Stimulated activated CD4-positive, alpha-beta T cell treated with anti-CD3 and anti-CD28 coated beads, TNF-alpha, amount 100 ng/mL, for 1 hour (primary cell): ENCODE measurements at places on chromosomes 1 and 21.

- DNase-seq = no peak
Observed at GRCh38 chr1:245052258-245052657, 102.5 kb upstream of the KIF26B start.

DNA sequence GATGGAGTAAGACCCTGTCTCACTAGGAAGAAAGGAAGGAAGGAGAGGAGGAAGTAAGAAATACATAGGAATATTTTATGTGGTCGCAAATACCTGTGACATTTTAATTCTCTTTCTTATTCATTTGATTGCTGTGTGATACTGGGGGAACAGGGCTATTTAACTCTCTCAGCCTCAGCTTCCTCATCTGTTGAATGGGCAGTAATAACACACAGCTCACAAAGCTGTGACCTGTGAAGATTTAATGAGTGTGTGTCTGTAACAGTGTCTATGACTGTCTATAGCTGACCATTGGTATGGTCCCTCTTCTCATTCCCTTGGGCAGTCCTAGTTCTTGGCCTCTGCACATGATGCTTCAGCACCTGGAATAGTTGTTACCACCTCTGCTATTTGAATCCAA is 13.6 kb upstream of the GPR161 start:
- DNase-seq = no peak

GRCh38 chr21:17925899-17926298 is 106.7 kb upstream of the C21orf91 start:
- DNase-seq = no peak

- DNase-seq = no peak
Observed at GRCh38 chr1:45531873-45532272, 10.2 kb upstream of the PRDX1 start.

- no peak for DNase-seq
Observed at GRCh38 chr1:151807131-151807530, 1.9 kb upstream of the LINGO4 start.

GRCh38 chr1:25186161-25187007 is 45.9 kb downstream of the SYF2 start:
- no peak for DNase-seq

DNA sequence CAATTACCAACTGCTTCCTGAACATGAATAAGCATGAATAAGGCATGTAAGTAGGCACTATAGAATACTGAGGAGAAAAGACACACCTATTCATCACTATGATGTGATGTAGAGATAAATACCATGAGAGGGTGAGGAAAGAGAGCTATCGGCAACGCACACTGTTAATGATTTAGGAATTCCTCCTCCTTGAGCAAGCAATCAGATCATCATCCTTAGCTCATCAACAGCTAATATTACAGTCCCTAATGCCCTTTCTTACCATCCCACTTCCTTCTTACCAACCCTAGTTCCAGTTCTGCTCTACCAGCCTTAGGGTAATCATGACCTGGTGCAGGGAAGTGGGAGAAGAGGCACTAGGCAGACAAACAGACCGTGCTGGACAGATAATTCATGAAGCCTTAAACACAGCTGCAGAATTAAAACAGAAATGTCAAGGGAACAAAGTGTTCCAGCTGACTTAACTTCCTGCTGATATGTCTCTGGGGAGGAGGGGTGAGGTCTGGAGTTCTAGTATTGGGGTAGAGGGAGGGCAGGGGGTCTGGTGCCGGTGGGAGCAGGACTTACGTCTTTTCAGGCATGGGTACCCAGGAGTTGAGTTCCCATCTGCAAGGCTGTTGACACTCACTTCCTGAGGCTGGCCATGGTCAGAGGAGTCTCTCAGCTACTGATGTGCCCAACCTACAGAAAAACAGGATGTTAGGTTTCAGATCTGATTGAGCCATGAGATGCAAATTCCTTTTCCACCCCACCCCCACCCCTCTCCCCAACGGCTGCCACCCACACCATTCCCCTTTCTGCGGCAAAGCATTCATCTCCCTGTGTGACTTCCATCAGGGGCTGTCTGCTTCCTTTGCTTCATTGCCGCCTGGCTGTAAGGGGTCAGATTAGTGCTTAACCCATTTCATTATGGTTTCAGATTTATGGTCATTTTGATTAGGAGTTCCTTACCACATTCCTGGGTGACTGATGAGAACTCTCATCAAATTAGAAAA is 12.6 kb upstream of the RCSD1 start:
- DNase-seq = no peak

- no peak for DNase-seq
Observed at GRCh38 chr1:168637350-168637991, 61.1 kb downstream of the XCL1 start.

- DNase-seq = no peak
Observed at GRCh38 chr1:226920446-226920894, 19.6 kb upstream of the COQ8A start.

- DNase-seq = no peak
Observed at GRCh38 chr1:182071924-182072323, 10.4 kb upstream of the ZNF648 start.

- no peak for DNase-seq
Observed at GRCh38 chr1:67711855-67712212, 26.8 kb downstream of the GADD45A start.

GRCh38 chr1:69410893-69411292 is 156.8 kb upstream of the LRRC7 start:
- DNase-seq = no peak

DNA sequence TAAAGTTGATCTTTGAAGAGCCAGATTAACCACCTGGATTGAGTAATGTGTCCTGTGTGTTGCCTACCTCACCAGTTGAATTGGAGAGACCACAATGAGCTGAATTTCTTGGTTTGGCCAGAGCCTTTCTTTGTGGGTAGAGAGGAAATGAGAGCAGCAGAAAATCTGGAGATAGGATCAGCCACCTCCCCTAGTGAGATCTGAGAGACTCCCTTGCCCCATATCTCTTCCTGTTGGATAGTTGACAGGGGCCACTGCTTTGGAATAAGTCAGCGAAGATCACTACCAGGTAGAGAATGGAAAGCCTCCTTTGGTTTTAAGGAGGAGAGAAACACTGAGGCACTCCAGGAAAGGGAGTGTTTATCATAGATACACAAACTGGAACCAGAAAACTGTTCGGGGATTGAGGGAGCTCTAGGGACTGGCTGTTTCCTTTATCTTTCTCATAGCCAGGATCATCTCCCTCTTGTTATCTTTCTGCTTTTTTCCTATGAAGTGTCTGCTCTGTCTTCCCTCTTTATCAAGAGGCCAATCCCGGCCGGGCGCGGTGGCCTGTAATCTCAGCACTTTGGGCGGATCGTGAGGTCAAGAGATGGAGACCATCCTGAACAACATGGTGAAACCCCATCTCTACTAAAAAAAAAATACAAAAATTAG is 21.3 kb upstream of the ZNF326 start:
- no peak for DNase-seq

GRCh38 chr21:41954654-41955499 is 1.1 kb upstream of the C2CD2 start:
- DNase-seq = no peak

DNA sequence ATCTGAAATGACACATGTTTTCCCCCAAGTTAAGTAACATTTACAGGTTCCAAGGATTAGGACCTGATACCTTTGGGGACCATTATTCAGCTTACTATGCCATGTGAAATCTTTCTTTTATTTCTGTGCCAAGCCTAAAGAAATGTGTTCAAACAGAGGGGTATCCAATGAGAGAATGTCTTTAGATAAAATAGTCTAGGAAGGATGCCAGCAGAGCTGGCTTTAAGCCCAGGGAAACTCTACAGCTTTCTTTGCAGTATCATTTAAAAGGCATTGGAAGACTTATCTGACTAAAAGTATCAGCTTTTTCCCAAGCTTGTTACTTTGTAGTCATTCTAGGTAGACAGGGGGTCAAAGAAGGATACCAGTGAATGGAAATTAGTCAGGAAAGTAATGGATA is 860.4 kb downstream of the PLA2G4A start:
- no peak for DNase-seq

GRCh38 chr1:74010206-74010605 is 187.8 kb downstream of the LRRIQ3 start:
- DNase-seq = no peak

- no peak for DNase-seq
Observed at GRCh38 chr1:24096009-24096738, 15.8 kb downstream of the MYOM3 start.

DNA sequence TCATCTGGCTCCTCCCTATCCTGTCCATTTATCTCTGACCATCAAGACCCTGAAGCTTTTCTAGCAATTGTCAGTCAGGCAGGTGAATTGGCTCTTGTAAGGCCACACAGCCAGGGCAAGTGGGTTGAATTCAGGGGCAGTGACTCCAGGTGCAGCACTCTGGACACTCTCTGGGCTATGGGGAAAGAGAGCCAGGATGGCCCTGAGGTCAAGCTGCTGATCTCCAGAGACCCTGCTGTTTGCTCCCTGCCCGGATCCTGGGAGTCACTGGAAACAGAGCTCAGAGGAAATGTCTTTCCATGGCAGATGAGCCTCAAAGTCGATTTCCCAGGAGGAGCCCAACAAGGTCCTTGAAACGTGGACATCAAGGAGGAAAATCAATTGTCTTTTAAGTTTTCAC is 184.4 kb downstream of the C1orf94 start:
- no peak for DNase-seq

GRCh38 chr1:221865808-221866207 is 123.9 kb upstream of the DUSP10 start:
- no peak for DNase-seq

GRCh38 chr1:18783705-18784481 is 75.6 kb downstream of the TAS1R2 start:
- no peak for DNase-seq

GRCh38 chr1:22846458-22846857 is 126.2 kb downstream of the LACTBL1 start:
- DNase-seq = no peak

DNA sequence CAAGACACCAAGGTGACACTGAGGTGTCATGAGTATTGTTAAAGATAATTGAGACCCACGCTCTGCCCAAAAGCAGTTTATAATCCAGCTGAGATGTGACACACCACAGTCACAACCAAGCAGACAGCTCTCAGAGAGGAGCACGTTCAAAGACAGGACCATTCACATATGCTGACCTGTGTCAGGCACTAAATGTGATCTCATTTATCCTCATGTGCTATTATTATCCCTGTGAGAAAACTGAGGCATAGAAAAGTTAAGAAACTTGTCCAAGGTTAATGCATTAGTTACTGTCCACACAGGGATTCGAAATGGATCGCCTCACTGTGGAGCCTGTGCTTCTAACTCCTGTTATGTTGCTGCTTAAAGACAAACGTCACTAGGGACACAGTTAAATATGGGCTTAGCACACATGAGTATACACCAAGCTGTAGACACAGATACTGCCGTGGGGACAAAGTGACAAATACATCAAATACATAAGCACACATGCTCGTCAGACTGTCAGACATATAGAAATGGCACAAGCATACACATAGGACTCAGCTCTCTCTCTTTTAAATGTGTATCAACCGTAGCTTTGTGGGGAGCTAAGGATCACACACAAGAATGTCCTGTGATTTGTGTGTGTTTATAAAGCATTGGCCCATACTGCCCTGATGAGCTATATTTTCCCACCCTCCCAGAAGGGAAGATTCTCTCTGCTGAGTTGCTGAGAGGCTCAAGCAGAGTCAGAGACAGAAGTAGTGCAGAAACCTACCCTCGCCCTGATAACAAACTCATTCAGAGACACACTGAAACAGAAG is 3.5 kb upstream of the IGSF8 start:
- no peak for DNase-seq

GRCh38 chr1:81509594-81509993 is 291.1 kb upstream of the ADGRL2 start:
- DNase-seq = no peak

DNA sequence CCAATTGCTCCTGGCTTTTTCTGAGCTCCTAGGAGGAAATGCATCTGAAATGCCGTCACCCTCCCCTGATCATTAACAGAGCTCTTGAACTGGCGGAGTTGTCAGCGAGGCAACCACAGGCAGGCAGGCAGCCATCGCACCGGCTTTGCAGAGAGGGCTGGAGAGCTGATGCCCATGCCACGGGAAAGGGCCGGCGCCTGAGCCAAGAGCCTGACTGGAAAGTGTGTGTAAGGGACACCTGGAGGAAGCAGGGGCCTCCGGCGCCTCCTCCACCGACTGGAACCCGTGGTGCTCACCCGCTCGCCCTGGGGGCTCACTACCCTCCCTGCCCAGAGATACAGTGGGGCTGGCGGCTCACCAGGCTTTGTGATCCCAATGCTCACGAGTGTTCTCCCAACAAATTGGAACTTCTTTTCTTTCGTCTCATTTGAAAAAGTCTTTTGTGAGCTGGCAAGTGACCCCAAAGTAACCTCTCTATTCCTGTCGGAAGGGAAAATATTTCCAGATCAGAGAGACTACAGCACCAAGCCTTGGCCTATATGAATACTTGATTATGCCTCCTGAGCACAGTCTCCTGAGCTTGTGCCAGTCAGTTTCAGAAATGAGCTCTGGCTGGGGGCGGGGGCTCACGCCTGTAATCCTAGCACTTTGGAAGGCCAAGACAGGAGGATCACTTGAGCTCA is 97.7 kb upstream of the SLC25A33 start:
- DNase-seq = no peak

DNA sequence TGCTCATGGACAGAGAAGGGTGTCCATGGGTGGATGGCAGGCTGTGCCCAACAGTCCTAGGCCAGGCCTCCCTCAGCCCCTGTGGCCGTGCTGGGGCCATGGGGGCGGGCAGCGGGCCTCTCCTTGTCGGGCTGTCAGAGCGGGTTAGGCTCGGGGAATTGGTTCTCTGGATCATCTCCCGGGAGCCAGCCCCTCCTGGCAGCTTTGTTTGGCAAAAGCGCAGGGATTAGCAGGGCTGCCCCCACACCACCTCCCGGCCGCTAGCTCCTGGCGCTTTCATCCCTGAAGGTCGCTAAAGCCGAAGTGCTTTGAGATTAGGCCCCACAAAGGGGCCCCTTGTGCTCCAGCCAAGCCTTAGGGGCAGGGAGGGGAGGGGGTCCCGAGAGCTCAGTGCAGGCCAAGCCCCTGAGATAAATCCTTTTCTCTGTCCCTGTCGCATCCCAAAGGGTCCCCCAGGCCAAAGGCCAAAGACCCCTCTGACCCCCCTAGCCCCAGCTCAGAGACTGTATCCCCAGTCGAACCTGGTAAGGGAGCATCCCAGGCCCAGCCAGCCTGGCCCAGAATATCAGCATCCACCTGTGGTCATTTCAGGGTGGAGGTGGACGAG is 9.8 kb upstream of the DMBX1 start:
- DNase-seq = no peak

DNA sequence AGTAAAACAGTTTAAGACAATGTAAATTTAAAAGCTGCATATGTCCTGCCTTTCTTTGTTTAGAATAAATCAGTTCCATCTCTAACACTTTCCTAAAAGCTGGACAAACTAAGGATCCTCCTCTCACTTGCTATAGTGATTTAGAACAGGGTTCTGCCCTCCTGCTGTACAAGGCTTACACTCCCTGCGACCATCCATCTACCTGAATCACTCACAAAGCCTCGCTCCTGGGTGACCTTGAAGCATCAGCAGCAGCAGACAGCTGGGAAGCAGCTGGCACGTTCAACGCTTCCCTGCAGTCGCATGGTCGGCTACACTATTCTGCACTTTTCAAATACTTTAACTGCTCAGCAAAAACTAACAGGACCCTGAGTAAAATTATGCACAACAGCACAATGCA is 128.0 kb downstream of the NTPCR start:
- DNase-seq = no peak
